ENCODE measurements at places on chromosomes 3 and 15. TPM values are rescaled to one million over a fixed set of nuclear protein-coding genes. Genes with fewer than 3 reads are reported as not detected.

- no peak for DNase-seq
Measured at GRCh38 chr3:158134363-158134762, 24.5 kb downstream of the RSRC1 start.

The RYR3 gene
- total RNA-seq: 0.56 TPM

DNA sequence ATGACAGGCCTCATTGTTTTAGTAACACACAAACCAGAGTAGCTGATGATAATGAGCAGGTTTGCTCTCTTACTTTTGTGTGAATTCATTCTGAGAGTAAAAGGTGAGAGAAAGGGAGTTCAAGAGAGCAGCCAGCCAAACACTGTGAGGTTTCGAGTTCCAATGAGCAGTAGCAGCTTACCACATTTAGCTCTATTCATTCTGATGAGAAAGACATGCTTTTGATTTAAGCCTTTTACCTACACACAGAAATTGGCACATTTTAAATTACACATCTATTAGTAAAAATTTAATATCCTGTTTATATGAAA, 28.0 kb downstream of the GLDN start:
- no peak for DNase-seq

DNA sequence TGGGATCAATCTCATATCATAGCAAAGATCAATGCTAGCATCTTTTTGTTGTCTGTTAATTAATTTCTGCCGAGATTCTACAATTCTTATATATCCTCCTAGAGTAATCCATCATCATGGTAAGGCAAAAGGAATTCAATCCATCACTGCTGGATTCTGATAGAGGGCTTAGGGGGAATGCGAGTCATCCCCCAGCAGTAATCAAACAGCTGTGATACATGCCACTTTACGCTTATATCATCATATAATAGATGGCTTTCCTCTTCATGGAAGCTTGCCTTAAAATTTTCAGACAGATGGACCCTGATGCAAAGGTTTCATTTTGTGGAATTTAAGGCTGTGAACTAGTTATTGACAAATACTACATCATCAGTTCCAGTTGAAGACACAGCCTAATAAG, 645.9 kb downstream of the CADM2 start:
- no peak for DNase-seq

DNA sequence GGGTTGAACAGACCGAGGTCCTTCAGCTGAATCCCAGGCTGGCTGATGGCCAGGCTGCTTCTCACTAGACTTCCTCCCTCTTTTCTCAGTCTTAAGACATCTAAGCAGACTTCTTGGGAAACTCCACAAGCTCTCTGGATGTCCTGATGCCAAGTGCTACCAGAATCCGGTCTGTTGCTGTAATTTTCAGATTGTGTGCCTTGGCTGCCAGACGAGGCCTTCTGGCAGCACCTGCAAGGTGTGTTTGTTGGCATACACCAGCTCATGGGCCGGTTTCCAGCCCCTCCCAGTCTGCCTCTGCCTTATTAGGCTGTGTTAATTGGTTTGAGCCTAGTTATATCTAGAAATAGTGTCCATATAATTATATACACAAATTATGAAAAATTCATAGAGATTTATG, 120.6 kb downstream of the TNIK start:
- no peak for DNase-seq

The GPR15 gene
- 1.7 TPM for total RNA-seq

DNA sequence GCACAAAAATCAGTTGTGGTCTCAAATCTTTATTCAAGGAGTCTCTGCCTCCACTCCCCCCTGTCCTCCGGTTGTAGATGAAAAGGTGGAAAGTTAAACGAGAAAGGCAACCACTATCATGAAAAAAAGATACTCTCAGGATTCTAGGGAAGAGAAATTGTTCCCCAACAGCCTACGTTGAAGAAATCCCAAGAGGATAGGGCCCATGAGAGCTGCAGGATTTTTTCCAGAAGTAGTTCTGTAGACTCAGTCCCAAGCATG, 14.3 kb downstream of the ZIC1 start:
- no peak for DNase-seq

DNA sequence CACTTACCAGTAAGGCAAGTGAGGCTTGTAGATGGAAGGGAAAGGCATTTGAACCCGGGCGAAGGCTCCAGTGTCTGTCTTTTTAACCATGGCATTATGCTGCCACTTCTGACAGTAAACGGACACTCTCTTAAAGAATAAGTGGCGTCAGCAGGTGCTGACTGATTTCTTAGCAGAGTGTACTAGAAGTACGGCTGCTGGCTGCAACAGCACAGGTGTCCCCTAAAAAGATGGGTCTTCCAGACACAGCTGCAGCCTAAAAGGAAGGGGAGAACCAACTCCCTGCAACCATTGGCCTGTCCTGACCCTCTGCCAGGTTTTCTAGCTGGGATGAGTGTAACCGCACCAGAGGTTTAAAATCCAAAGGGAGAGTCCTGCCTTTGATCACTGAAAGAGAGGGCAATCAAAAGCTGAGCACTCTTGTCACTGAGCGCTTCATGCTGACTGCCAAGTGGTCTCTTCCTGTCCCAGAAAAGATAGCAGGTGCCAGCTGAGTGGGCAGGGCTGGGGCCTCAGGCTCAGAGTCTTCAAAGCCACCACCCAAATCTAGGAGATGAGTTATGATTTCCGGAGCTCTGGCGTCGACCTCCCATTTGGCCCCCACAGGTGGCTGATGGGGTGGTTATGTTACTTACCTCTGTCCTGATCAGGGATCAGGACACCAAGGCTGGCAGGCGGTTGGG, 255.8 kb downstream of the SLCO3A1 start:
- DNase-seq: no peak
